Globus pallidus (tissue), 1 donor: ENCODE measurements at places on chromosomes 2 and 18.

- DNase-seq: peak; percentile 80
Observed at GRCh38 chr2:55111570-55112228, 61.4 kb upstream of the RTN4 start.

DNA sequence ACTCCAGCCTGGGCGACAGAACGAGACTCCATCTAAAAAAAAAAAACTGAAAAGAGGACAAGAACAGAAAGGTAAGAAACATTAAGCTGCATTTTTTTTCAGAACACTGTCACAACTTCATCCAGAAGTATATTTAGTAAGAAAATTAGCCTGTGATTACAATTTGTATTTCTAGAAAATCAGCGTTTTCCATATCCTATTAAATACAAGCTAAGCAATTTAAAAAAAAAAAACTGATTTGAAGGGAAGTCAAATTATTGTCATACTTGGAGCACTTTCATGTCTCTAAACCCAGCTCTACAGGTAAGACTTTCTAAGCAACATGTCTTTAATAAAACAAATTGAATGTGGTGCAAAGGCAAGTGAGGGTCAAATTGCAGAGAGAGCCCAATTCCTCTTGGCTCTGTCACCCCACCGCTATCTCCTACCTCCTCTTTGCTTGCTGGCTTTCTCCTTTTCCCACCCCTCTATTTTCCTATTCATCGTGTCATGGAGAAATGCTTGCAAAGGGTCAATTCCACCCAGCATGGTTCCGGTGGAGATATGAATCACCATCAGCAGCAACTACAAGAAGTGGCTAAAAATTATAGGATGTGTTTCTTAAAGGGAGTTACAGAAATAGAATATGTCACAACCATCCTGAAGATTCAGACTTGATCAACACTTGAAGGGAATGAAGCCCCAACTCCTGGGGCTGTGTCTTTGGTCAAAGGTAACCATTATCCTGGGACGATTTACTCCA, 68.4 kb upstream of the BCL11A start:
- DNase-seq: no peak

- no peak for DNase-seq
Observed at GRCh38 chr2:11753452-11753885, 7.0 kb downstream of the LPIN1 start.

DNA sequence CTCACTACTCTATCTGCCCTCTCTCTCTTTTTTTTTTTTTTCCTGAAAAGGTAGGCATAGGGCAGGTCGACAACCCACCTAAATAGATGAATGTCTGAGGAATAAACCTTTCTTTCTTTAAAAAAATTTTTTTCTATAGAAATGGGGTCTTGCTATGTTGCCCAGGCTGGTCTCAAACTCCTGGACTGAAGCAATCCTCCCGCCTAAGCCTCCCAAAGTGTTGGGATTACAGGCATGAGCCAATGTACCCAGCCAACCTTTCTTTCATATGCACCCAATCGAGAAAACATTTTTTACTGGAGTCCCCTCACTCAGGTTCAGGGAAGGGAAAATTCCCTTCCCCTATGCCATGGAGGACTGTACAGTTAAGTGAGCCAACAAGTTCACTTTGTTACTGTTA, 31.0 kb downstream of the CFAP210 start:
- DNase-seq: no peak

DNA sequence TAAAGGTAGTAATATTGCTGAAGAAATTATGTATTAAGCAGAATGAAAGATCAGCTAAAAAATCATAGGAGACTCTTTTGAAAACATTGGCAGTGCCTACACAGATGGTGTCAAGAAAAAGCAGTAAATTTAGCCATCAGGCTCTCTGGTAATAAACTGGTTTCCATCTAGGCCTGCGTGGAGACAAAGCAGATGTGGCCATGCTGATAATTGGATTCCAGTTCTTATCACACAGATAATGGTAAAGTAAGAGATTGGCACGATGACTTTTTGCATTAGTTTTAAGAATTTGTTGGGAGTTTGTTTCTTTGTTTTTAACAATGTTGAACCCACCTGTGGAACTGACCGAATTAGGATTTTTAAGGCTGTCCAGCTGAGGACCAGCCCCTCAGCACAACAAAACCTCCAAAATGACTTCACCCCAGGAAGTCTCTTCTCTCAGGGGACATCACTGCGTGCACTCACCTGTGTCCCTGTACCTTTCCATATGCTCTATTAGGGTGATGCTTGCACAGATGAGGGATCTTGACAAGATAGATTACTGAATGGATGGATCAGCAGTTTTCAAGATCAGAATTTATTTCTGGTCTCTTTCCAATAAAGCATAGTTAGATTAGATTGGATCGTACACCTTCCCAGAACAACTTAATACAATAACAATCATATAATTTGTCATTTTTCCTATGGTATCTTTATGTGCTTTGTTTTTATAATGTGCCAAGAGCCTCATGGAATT, 69.1 kb upstream of the DNAJC10 start:
- no peak for DNase-seq

DNA sequence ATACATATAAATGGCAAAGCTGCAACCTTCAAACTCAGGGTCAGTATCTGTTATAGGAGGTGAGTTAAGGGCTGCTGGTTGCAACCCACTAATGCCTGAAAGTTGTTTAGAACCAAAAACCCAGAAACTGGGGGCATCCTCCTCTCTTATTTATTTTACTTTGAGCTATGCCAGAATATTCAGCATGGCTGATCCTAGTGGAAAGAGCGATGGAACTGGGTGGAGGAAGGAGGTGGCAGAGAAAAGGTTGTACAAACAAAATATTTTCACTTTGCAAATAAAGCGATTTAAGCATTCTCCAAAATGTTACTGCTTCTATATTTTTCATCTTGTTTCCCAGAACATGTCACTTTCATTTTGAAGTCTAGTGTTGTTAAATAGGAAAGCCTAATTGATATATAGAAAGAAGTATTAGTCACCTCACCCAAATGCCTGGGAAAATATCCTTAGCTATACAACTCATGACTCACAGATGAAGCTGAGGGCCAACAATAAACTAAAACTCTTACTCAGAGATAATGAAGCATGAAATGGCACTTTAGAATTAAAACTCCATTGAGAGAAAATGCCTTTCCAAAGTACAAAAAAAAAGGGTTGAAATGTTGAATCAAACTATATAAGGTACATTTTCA, 251.4 kb upstream of the UBE2E3 start:
- DNase-seq: no peak
